ENCODE measurements at places on chromosomes 13 and 19. TPM values are rescaled to one million over a fixed set of nuclear protein-coding genes. Genes with fewer than 3 reads are reported as not detected.

ZNF536 gene
- total RNA-seq = not detected

DHDH gene
- 1.7 TPM for total RNA-seq

ZNF571 gene
- 0.41 TPM for total RNA-seq

SPIB gene
- 0.17 TPM for total RNA-seq

ZNF296 gene
- total RNA-seq = 12.3 TPM
